Stimulated activated CD4-positive, alpha-beta T cell treated with anti-CD3 and anti-CD28 coated beads, Interleukin-1b, Interleukin-23, amount 100 ng/mL, for 1 hour (primary cell): ENCODE measurements at places on chromosomes 2 and 18.
A peak's percentile ranks its signal among the peaks of the same experiment; 100 is the strongest.

- DNase-seq: no peak
These were observed 83.5 kb downstream of the INO80D start for GRCh38 chr2:206002440-206002839.

- no peak for DNase-seq
These were observed 69.0 kb upstream of the OTOS start for GRCh38 chr2:240209493-240209892.

DNA sequence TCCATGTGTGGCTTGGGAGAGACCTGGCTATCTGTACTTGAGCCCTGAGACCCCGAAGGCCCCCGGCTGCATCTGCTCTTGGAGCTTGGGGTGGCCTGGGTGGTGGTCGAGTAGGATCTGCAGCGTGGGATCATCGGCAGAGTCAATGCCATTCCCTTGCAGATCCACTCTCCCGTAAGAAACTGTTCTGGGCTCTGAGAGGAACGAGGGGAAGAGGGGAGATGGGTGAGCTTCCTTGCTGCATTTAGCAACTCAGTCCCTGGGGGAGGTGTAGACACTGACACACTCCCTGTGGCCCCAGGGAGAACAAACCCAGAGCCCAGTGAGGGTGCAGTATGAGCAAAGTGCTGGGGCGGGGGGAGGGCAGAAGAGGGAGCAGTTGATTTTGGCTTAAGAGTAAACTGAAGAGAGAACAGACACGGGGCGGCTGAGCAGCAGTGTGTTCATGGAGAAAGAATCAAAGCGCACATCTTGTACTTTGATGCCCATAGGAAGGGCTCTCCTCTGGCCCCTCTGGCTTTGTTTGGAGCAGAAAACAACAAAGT lies 8.5 kb downstream of the GREB1 start:
- DNase-seq: no peak

- no peak for DNase-seq
These were observed 5.0 kb downstream of the NT5DC4 start for GRCh38 chr2:112725545-112726457.

- no peak for DNase-seq
These were observed 256.5 kb upstream of the SALL3 start for GRCh38 chr18:78722929-78723710.

- no peak for DNase-seq
These were observed 341.7 kb downstream of the PIK3C3 start for GRCh38 chr18:42296723-42297122.

GRCh38 chr2:96921561-96922319 lies 51.9 kb upstream of the SEMA4C start:
- no peak for DNase-seq

DNA sequence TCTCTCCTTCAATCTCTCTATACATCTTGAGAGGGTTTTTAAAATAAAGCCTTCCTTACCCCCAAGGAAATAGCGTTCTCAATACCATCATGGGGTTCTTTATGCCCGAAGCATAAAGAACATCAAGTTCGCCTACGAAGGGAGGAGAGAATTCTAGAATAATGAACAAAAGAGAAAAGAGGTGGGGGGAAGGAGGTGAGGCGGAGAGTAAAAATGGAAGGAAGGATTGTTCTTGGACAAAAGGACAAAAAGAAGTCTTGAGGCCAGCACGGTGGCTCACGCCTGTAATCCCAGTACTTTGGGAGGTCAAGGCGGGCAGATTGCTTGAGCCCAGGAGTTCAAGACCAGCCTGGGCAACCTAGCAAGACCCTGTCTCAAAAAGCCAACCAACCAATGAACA lies 319.8 kb upstream of the NCKAP5 start:
- DNase-seq: no peak

DNA sequence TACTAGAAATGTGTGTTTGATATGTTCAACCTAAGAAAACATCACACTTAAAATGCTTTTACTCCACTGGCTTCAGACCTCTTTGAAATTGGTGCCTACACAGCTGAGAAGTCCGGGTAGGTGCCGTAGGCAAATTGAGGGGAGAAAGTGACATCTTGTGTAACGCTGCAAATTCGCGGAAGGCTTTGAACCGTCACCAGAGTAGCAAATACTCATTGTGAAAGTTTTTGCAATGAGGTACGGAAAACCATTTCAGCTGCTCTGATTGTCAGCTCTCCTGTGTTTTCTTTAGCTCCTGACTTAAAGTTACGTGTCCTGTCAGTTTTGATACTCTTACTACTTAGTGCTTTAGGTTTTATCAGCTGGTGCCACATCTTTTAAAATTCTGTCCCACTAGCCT lies 224.5 kb downstream of the FAM210A start:
- DNase-seq: peak; percentile 11

- no peak for DNase-seq
These were observed 38.2 kb downstream of the LCT start for GRCh38 chr2:135798762-135799161.

- DNase-seq: no peak
These were observed 175.2 kb downstream of the NYAP2 start for GRCh38 chr2:225574582-225575138.

GRCh38 chr18:1227025-1227424 lies 322.4 kb downstream of the ADCYAP1 start:
- no peak for DNase-seq

- no peak for DNase-seq
These were observed 217.0 kb upstream of the DTNA start for GRCh38 chr18:34493099-34493544.

DNA sequence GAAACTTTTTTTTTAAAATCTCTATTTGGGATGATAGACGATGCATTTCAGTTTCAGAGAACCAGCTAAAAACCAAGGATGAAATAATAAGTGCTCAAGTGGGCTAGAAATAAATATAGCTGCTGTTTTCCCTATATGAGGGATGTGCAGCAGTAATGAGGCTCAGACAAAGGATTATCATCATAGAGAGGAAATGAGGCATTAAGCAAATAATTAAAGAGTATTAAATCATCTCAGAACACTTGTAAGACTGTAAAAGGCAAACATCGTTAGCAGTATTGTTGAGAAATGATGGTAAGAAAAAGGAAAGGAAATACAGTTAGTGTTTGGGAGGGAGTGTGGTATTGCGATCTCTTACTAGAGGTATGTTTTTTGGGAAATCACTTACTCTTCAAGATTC lies 233.5 kb downstream of the TGIF1 start:
- DNase-seq: no peak

GRCh38 chr2:234950730-234951663 lies 820 bp upstream of the SH3BP4 start:
- DNase-seq: no peak

- DNase-seq: no peak
These were observed 247.8 kb upstream of the HDAC4 start for GRCh38 chr2:239648607-239649006.

GRCh38 chr2:202072737-202073401 lies at the start of gene KIAA2012:
KIAA2012 (plus strand) TSS chr2:202073255; CDS start chr2:202073628, 373 bp downstream.
- DNase-seq: no peak

GRCh38 chr2:200486529-200486928 lies 23.3 kb downstream of the KCTD18 start:
- no peak for DNase-seq

DNA sequence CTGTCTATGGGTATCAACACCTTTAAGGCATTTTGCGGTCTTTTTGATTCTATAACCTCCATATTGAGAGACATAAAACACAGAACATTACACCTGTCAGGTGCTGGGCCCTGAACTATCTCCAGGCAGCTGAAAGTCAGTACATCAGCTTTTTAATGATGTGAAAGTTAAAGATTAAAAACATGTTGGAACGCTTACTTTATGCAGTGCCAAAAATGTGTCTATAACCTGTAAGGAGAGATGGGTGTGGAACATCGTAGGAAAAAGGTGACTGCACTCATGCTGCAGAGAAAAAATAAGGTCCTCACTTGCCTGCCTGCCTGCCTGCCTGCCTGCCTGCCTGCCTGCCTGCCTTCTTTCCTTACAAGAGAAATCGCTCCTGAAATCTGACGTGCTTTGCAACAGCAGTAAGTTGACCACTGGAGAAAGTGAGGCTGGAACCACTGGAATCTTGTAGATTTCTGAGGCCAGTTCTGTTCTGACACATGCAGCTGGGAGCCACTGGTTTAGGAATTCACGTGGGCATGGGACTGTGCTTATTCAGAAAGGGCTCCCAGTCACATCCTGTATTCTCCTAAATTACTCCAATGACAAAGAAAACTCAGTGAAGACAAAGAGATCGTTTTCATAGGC lies 34.1 kb downstream of the BCL11A start:
- DNase-seq: no peak

DNA sequence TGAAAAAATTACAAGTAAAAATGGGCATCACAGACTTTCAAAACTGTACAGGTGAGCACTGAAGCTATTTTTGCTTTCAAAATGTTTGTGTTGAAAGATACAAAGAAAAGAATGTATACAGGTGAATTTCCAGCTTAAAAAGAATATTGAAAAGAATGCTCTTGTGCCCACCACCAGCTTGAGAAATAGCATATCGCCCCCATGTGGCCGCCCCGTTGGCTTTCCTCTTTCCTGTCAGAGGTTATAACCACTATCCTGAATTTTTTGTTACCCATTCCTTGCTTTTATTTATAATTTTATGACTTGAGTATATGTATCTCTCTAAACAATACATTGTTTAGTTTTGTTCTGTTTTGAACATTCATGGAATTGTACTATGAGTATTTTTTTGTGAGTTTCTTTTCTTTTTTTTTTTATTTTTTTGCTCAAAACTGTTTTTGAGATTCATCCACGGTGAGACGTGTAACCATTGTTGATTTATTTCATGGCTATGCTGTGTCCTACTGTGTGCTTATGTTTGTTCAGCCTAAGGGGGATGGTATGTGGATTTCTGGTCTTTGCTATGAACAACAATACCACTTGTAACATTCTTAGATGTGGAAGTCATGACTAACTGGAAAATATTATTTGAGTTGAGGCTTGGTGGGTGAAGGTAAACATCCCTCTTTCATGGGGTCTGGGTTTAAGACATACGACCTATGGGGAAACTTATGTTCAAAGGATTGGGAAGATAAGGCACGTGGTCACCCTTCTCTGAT lies 11.6 kb downstream of the TRPM8 start:
- DNase-seq: no peak

DNA sequence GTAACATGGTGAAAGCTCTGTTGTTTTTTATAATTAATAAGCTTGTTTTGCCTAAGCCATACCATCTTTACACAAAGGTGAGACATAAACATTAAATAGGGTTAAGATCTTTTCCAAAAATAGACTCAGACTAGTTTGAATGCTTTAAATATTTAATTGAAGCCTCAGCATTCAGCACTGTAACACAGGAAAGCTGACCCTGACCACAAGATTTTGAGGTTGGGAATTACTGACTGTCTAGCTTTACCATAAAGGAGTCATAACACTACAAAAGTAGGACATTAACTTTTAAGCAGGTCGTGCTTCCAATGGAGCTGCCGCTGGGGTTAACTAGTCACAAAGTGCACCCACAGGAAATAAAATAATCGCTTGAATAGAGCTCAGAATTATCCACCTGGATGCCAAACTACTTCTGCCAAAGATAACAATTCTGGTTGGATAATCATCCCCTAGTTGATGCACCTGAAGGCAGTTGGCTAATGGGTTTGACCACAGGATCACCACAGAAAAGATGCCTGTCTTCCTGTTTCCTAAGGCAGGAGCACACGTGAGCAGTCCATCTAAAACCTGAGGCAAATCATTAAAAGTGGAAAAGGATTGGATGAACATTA lies 106.2 kb downstream of the COBLL1 start:
- no peak for DNase-seq

DNA sequence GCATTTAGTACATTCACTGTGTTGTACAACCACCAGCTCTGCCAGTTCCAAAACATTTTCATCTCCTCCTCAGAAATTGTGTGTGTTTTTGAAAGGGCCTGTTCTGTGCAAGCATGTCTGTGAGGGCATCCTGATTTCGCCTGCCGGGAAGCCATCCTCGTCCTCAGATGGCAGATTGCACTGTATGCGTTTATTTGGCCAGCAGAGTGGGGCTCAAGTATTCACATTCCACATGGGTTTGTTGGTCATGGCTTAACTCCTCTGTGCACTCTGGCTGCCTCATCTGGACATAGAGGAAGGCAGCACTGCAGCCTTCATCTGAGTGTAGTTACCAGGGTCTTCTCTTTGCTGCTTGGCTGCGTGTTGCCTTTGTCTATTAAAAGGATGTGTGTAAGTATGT lies 85.0 kb downstream of the TMEM247 start:
- no peak for DNase-seq

GRCh38 chr2:609449-609848 lies 67.8 kb downstream of the TMEM18 start:
- DNase-seq: no peak

DNA sequence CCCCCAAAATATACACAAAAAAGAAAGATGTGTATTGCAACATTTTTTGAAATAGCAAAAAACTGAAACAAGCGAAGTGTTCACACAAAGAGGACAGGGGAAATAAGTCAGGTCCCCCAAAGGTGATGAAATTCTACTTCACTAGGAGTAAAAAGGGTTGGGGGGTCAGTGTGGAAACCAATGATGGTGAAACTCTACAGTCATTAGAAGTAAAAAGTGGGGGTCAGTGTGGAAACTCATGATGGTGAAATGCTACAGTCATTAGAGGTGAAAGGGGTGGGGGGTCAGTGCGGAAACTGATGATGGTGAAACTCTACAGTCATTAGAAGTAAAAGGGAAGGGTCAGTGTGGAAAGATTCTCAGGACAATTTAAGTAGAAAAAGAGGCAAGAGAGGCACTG lies 298.2 kb downstream of the EIPR1 start:
- no peak for DNase-seq

DNA sequence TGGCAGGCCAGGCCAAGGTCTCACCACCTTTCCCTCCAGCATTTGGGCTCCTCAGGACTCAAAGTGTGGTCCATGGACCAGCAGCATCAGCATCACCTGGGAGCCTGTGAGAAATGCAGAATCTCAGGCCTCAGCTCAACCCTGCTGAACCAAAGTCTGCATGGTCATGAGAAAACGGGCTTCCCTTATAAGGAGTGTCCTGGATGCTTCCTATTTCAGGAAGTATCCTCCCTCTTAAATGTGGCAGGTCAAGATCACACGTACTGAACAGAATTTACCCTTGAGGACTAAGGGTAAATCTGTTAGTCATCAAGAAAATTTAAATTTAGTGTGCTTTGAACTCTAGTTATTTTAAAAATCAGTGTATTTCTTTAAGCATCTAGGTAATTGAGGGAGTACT lies 11.8 kb downstream of the CD8A start:
- DNase-seq: no peak

DNA sequence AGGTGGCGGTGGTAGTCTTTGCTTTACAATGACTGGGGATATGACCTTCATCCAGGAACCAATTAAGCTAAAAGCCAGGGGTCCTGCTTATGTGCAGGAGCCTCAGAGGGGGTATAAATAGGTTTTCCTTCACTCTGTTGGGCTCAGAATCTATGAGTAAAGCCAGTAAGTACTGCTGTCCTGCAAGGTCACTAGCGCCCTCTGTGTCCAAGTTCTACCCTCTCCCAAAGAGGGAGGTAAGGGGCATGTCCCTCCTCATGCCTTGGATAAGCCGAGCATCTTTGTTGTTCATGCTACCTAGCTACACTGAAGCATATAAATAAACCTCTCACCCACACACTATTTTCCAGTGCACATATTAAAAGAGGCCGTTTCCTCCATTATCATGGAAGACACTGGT lies 79.4 kb downstream of the SPRED2 start:
- DNase-seq: no peak

- DNase-seq: no peak
These were observed 67.2 kb downstream of the UGGT1 start for GRCh38 chr2:128158176-128158575.
